ENCODE measurements at places on chromosomes 4 and X.

- DNase-seq = no peak
Measured at GRCh38 chr4:86730310-86730709, 118.9 kb downstream of the SLC10A6 start.

DNA sequence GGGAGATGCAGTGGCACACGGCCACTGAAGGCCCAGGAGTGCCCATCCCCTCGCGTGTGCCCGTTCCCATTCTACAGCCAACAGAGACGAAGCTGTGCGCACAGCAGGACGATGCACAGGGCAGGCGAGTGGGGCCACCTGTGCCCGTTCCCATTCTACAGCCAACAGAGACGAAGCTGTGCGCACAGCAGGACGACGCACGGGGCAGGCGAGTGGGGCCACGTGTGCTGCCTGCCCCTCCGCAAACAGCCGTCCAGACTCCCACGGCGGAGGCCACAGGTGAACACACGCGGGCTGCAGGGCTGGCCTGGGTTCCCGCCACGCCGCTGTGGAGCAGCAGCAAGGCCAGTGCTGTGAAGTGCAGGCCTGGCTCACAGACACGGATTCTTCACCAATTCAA is 32.0 kb downstream of the GAK start:
- DNase-seq = no peak

- DNase-seq = no peak
Measured at GRCh38 chr4:20496068-20496467, 204.2 kb upstream of the PACRGL start.

- no peak for DNase-seq
Measured at GRCh38 chr4:127501103-127501502, 131.7 kb upstream of the INTU start.

DNA sequence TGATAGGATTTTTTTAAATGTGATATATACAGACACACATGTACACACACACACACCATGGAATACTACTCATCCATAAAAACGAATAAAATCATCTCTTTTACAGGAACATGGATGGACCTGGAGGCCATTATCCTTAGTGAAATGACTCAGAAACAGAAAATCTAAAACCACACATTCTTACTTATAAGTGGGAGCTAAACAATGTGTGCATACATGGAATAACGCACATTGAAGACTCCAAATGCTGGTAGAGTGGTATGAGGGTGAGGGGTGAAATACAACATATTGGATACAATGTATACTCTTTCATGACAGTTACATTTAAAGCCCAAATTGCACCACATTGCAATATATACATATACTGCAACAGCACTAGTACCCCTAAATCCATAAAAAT is 120.2 kb upstream of the ADGRL3 start:
- no peak for DNase-seq

DNA sequence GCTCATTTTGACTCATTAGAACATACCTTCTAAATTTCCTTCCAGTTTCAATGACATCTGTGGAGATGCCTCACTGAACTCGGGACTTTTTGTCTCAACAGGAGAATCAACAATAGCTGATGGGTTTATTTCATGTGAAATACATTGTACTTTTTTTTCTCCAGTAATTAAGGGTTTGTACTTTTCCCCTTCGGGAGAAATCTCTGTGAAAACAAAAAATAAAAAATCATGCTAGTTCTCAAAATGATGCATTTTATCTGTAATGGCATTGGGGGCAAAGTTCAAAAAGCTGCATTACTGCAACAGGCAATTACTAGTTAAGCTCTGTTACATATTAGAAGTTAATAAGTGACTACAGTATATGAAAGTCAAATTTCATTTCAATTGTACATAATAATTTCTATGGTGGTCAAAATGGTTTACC is 167.3 kb upstream of the SH3RF1 start:
- DNase-seq = no peak

DNA sequence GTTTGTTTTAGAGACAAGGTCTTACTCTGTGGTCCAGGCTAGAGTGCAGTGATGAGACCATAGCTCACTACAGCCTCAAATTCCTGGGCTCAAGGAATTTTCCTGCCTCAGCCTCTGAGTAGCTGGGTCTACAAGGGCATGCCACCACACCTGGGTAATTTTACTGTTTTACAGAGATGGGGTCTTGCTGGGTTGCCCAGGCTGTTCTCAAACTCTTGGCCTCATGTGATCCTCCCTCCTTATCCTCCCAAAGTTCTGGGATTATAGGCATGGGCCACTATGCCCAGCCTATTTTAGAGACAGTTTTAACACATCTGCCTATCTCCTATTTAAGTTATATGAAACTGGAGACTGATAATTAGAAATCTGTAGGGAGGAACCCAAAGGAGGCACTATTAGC is 53.8 kb downstream of the SPRY1 start:
- no peak for DNase-seq

DNA sequence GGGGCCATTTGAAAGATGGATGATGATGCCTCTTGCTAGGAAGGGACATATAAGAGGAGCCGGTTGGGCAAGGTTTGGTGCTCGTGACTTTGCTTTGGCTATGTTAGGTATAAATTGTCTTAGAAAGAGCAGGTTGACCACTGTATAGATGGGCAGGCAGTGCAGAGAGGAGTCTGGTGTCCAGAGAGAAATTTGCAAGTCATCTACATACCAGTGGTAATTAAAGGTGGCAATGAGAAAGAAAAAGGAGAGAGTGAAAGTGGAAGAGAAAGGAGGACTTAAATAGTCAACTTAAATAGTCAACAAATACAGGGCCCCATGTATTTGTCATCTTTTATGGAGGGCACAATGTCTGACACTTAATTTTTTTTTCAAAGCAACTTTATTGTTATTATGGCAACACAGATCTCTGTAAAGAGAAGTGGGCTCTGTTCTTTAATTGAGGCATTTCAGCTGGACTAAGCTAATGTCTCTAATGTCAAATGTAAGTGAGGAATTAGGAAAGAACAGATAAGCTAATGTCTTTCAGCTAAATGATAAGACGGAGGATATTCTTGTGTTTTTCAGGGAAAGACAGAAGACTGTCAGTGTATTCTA is 75.4 kb upstream of the ANXA3 start:
- no peak for DNase-seq

DNA sequence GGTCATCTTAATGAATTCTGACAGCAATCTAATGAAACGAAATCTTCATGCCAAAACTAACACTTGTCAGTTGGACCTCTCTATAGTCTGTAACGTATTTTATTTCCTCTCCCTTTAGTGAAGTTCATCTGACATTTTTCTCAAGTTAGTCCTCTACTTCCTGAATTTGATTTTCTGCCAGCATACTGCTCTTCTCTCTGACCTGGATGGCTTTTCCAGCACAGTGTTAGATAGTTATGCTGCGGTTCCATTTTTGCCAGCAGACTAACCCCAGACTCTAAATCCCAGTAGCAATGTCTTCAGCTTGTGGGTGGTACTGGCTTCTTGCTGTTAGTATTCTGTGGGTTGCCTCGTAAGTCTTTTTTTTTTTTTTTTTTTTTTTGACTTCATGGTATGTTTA is 146.7 kb upstream of the VEGFC start:
- DNase-seq = no peak

DNA sequence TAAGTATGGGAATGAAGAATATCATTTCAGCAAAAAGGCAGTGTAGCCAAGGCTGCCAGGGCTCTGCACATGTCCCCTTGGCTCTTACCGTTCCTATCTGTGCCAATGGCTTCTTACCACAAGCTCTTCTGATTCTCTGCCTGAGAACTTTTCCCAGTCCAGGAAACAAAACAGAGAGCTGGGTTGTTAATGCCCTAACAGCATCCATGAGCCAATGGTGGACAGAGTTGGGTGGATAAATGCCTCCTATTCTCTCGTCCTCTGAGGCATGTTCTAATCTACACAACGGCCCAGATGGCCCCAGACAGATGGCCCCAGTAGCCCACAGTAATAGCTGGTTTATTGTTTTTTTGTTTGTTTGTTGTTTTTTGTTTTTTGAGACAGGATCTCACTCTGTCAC is 28.0 kb downstream of the SCD5 start:
- no peak for DNase-seq

DNA sequence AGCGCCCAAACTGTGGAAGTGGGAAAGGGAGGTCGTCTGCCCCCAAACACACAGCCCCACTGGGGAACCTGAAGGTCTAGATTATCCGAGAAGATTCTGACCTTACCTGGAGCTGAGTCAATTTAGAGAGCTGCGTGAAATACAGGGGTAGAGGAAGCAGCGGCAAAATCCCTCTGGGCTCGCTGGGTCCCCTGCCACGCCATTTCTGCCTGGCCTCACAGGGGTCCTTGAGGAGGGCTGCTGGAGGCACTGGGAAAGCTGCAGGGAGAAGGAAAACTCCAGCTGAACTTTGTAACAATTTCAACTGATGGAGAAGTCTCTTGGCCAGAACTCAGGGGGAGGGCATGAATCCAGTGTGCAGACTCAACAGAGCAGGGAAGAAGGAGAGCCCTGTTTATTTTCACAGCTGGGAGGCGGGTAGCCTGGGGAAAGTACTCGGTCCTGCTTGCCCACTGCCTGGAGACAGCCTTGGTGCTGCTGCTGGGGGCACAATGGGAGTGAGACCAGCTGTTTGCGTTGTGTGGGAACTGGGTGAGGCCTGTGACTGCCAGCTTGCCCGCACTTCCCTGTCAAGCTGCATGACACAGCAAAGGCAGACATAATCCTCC is 93.2 kb upstream of the MAPK10 start:
- no peak for DNase-seq
